ENCODE measurements at places on chromosomes 5 and 9. TPM values are rescaled to one million over a fixed set of nuclear protein-coding genes. Genes with fewer than 3 reads are reported as not detected.

GRCh38 chr9:72394066-72394465 lies 29.1 kb upstream of the ZFAND5 start:
- DNase-seq: no peak

DNA sequence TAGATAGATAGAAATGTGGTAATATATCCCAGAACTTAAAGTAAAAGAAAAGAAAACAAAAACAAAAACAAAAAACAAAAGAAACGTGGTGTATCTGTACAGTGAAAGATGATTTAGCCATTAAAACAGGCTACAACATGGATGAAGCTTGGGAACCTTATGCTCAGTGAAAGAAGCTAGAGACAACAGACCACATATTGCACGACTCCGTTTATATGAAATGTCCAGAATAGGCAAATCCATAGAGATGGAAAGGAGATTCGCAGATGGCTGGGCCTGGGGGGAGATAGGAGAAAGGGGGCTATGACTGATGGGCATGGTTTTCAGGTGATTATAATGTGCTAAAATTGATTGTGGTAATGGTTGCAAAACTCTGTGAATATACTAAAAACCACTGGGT lies 86.6 kb downstream of the ROR2 start:
- DNase-seq: no peak

DNA sequence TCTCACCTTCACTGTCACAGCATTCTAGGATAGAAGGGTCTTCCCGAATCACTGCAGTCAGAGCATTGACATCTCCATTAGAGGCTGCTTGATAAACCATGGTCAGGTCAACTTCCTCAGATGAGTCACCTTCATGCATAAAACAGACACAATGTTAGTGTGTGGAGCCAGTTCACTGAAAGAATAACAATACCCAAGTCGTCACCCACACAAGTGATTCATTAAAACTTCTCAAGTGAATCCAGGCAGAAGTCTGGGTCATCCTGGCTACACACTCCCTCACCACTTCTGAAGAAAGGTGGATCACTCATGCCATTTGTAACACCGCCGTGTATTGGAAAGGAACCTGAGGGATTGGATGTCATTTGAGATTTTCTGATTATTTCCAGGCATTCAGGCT lies 49.6 kb downstream of the ANKRD55 start:
- DNase-seq: no peak

- DNase-seq: no peak
Observed at GRCh38 chr9:68545033-68545705, 4.5 kb upstream of the TMEM252 start.

DNA sequence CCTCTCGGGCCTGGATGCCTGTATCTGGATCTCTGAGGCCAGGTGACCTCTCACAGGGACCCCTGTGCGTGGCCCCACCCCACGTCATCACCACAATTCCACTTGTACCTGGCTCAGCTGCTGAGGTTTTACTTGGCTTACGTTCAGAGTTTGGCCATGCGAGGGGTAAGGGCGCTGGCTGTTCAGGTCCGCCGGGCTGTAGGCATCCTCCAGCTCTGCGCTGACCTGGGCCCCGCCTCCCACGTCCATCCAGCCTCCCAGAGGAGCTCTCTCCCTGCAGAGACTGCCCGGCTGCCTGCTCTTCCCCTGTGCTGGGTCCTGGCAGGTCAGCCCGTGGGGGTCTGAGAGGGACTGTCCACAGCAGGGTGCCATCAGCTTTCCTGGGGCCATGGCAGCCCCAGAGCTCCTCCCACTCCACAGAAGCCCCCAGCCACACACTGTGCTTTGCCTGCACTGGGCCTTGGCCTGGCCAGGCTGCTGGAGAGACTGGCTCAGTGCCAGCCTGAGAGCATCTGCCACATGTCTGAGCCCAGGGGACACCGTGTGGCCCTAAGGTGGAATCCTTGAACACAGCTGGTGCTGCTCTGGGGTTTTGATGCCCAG lies 43.6 kb downstream of the SLC6A3 start:
- DNase-seq: no peak

GRCh38 chr5:151023651-151024050 lies 3.3 kb downstream of the GPX3 start:
- DNase-seq: peak; percentile 84

DNA sequence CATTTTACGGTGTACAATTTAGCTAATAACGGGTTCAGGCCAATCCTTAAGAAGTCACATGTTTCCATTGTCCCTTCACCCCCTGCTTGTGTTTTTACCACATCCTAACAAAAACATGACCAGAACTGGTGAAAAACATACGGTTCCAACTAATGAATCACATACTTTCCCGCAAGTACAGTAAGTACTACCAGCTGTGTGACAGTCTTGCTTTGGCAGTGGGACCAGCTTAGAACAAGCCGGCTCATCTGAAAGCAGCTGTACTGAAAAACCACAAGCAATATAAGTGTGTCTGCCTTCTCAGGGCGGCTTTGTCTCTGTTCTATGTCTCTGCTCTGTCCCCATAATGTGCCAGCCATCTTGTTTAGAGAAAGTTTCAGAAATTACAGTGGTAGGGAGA lies 242.5 kb downstream of the BNC2 start:
- DNase-seq: no peak

DNA sequence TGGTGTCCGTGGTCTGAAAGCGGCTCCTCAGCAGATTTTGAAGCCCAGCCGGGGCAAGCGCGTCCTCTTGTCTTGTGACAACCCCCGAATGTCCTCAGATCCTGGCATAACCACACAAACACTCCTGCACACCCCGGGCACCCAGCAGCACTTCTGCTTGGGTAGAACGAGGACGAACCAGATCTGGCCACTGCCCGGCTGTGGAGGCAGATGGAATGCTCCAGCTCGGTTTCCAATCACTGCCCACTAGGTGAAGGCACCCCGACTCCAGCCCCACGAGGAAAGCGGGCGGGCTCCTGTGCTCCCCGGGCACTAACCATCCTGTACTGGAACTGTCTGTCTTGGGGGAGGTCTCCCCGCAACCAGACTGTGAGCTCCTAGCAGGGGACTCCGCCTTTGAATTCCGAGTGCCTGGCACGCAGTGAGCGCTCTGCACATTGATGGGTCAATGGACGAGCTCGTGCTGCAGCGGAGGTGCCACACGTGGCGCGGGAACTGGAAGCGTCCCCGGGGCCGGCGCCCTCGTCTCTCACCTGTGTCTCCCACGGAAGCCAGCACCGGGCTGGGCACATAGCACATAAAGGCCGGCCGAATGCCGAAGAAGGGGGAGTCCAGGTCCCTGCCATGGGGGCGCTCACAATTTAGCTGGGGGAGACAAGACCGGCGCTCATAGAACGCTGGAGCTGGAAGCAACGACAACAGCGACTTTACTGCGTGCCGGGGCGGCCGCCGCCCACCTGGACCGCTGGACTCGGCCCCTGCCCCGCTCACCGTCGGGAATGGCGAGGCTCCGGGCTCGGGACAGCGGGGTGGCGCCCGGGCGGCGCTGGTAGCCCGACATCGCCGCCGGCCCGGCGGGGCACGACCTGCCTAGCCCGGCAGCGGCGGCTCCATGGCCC lies 608 bp downstream of the ENTR1 start:
- DNase-seq: no peak

DNA sequence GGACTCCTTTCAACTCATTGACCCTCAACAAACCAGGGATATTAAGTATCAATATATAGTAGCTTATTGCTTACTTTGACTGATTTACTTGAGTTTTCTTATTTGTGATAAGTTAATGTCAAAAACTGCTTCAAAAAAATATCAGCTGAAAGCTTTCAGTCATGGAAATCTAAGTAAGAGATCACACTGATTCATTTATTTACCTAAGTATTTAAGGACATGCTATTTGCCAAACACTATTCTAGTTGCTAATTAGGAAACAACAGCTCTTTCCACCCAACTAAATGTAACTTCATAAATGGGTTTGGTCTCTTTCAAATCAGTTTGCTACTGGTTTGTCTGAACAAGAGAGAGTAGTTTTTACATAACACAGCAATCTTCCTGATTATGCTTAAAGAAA lies 48.2 kb downstream of the CHD1 start:
- DNase-seq: no peak

GRCh38 chr9:134066526-134066912 lies 1.3 kb downstream of the BRD3 start:
- no peak for DNase-seq

VDAC1 gene
- total RNA-seq: 592 TPM

CD14 gene
- 18.3 TPM for total RNA-seq

TTLL11 gene
- 16.4 TPM for total RNA-seq
